T follicular helper cell (primary cell): ENCODE measurements at places on chromosomes 5 and 9.

- DNase-seq: no peak
Measured at GRCh38 chr5:91145333-91145620, 237.8 kb downstream of the ARRDC3 start.

GRCh38 chr9:71816916-71817451, 48.7 kb upstream of the CEMIP2 start:
- no peak for DNase-seq

DNA sequence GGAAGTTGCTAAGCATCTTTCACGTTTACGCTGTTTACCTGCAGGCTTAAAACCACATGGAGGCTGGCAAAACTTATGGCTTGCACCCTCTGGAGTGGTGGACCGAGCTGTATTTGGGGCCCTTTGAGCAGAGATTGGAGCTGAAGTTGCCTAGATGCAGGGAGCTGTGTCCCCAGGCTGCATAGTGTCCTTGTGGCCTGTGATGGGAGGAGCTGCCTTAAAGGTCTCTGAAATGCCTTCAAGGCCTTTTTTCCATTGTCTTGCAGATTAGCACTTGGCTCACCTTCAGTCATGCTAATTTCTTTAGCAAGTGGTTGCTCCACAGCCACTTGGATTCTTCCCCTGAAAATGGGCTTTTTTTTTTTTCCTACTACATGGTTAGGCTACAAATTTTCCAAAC, 81.5 kb upstream of the CHD1 start:
- DNase-seq: no peak

- no peak for DNase-seq
Measured at GRCh38 chr5:115758356-115758755, 58.1 kb downstream of the CDO1 start.

GRCh38 chr5:38533286-38534155, 22.9 kb downstream of the LIFR start:
- DNase-seq: no peak

- no peak for DNase-seq
Measured at GRCh38 chr5:6557807-6558575, 74.9 kb downstream of the NSUN2 start.

GRCh38 chr5:79573983-79574890, 38.0 kb upstream of the TENT2 start:
- DNase-seq: no peak

GRCh38 chr9:94603259-94604160, 9.9 kb upstream of the FBP2 start:
- peak; percentile 51 for DNase-seq

DNA sequence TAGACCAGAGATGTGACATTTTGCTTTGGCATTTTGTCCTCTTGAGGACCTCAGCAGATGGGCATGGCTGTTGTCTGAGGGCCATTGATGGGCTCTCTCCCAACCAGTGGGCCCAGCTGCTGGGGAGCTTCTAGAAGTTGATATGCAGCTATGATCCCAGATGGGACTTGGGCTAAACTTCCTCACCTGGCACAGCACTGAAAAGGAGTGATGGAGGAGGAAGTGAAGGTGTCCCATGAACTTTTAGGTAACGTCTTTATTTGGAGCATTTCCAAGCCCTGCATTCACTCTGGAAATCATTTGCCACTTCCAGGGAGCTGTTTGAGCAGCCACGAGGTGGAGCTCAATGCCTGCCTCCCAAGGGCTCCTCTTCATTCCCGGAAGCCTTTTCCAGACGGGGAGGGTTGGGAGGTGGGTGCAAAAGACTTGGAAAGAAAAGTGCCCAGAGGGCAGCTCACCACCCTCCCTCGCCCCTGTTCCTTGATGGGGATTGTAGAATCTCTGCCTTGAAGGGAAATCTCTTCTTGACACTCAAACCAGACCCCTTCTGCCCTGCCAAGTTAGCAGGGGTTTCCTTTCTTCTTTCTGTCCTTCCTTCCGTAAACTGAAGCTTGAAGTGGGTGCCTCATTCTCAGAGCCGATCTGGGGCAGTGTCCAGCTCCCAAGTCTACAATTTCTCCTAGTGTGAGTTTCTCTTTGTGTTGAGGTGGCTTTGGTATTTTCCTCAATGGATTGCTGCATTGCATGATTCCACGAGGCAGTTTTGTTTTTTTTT, 18.1 kb upstream of the NEUROG1 start:
- no peak for DNase-seq

DNA sequence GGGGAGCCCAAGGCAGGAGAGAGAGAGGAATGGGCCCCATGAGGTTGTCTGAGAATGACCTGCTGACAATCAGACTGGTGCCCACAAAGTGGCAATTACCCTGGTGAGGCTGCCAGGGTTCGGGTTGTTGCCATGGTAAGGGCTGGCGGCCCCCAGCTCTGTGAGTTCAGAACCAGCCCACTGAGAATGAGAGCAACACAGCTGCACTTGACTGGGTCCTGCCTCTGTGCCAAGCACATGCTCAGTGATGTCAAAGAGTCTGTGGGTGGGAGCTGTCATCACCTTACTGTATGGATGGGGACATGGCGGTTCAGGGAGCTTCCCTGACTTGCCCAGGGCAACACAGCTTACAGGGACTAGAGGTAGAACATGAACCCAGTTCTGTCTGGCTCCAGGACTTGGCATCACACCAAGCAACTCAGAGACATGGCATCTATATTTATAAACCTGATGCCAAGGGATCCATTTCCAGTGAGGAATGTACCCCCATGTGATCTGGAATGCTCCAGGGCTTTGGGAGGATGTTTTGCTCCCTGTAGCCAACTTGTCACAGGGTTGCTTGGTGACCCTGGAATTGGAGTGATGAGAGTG, 38.2 kb upstream of the TEX48 start:
- DNase-seq: no peak

- peak; percentile 25 for DNase-seq
Measured at GRCh38 chr5:1827886-1828397, 26.7 kb downstream of the NDUFS6 start.

DNA sequence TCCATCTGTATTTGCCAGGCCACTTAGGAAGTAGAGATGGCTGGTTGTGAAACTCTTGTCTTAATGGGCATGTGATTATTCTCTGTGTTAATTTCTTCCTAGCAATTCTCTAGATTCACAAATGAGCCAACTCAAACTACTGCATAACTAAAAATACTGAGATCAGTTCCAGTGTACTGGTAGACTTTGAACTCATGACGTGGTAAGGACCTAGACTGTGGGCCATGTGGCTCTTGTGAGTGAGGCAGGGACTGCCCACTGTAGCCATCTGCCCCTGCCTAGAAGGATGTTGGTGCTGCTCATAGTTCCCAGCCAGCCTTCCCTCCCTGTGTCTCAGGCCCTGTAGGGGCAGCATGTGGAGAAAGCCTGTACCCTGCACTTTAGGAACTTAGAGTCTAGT, 47.4 kb downstream of the CYSTM1 start:
- no peak for DNase-seq

GRCh38 chr9:114082017-114082762, 4.1 kb upstream of the AMBP start:
- peak; percentile 60 for DNase-seq

GRCh38 chr9:26975728-26976707, 19.8 kb downstream of the IFT74 start:
- no peak for DNase-seq

DNA sequence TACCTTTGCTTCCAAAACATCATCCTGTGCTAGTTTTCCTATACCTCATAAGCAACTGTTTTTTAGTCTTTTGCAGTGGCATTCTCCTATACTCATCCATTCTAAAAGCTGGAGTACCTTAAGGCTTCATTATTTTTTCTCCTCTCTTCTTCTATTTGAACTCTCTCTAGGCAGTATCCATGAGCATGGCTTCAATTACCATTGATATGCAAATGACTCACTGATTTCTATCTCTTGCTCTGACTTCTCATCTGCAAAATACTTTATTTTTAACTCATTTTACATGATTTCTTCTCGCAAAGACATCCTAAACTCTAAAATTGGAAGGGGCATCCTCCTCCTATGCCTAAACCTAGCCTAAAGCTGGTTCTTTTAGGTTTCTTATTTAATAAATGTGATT, 365.1 kb upstream of the NUDT12 start:
- no peak for DNase-seq

- no peak for DNase-seq
Measured at GRCh38 chr5:134626369-134627014, 6.1 kb downstream of the SAR1B start.

GRCh38 chr5:80796846-80797245, 142.1 kb upstream of the DHFR start:
- DNase-seq: no peak

DNA sequence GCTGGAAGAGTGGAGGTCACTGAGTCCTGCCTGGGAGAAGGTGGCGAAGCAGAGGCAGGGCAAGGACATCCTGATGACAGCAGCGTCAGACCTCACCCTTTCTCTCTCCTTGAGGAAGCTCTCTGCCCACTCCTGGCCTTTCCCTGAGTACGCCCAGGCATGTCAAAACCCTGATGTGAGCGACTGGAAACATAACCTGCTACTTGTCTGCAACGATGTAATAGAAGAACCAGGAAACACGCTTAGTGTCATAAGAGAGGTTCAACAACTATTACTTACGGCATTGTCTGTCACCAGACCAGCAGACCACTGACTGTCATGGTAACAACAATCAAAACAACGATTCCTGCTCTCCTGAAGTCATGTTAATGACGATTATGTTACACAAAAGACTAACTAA, 152.4 kb downstream of the ACTL7B start:
- no peak for DNase-seq

- no peak for DNase-seq
Measured at GRCh38 chr9:68493958-68494577, 46.6 kb downstream of the TMEM252 start.

- no peak for DNase-seq
Measured at GRCh38 chr5:179864686-179865085, 6.1 kb upstream of the MRNIP start.

GRCh38 chr9:137089232-137089947, 2.6 kb downstream of the MAN1B1 start:
- no peak for DNase-seq

- no peak for DNase-seq
Measured at GRCh38 chr5:28678899-28679298, 1640.5 kb upstream of the CDH9 start.

- no peak for DNase-seq
Measured at GRCh38 chr9:16744394-16744793, 126.1 kb downstream of the BNC2 start.

DNA sequence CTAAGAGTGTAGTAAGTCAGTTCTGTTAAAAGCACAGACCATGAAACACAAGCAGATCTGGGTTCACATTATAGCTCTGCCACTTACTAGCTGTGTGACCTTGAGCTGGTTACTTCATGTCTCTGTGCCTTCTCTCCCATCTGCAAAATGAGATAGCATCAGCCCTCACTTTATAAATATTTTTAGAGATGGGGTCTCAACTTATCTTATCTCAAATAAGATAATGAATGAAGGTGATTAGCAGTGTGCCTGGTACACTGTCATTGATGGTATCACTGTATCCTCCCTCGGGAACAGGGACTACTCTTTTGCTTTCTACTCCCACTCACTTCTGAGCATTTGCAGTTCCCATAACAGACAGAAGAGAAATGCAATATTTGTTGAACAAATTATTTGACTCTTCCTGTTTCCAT, 52.4 kb downstream of the GALNT10 start:
- DNase-seq: no peak

GRCh38 chr5:125600559-125600958, 822.6 kb upstream of the GRAMD2B start:
- DNase-seq: no peak

- no peak for DNase-seq
Measured at GRCh38 chr5:15785531-15785981, 285.6 kb downstream of the FBXL7 start.

DNA sequence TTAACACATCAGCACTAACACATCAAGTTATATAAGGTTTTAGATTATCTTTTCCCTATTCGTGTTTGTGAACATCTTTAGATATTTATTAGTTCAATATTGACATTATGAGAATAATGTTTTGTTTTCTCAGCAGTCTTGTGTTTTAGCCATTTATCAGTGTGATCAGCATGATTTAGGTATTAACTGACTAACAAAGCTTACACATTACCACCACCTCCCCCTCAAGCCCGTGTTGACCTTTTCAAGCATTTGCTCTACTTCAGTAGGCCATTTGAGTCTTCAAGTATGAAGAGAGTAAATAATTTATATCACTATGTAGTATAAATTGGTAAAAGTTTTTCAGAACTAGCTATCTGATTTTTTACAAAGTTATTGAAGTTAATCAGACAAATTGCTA, 6.9 kb downstream of the PBX3 start:
- DNase-seq: no peak

DNA sequence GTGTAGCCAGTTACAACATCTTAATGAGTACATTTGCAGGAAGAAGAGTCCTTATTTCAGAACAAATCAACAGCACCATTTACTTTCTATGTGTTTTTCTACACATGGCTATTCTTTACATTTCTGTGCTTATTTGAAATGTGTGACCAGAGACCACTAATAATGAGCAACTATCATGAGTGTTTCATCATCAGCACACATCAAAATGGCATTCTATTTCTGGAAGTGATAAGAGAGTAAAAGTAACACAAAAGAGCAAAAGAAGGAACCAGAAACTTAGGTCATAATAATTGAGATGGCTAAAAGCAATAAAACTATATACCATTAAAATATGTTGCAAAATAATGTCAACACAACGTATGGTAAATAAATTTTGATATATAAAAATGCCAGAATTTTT, 159.7 kb downstream of the PBX3 start:
- DNase-seq: no peak

GRCh38 chr5:103690676-103691075, 128.1 kb upstream of the NUDT12 start:
- DNase-seq: no peak

GRCh38 chr5:74136276-74136825, 504.2 kb downstream of the ENC1 start:
- no peak for DNase-seq

DNA sequence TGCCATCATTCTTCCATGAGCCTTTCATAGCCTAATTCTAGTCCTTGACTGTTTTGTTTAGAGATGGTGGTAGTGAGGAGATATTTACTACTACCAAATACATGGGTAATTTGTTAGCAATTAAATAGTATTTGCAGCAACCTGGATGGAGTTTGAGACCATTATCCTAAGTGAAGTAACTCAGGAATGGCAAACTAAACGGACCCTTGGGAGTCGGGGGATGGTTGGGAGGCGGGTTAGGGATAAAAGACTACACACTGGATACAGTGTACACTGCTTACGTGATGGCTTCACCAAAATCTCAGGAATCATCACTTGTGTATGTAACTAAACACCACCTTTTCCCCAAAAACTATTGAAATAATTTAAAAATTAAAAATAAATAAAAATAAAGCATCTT, 809.2 kb upstream of the ZNF608 start:
- DNase-seq: no peak

DNA sequence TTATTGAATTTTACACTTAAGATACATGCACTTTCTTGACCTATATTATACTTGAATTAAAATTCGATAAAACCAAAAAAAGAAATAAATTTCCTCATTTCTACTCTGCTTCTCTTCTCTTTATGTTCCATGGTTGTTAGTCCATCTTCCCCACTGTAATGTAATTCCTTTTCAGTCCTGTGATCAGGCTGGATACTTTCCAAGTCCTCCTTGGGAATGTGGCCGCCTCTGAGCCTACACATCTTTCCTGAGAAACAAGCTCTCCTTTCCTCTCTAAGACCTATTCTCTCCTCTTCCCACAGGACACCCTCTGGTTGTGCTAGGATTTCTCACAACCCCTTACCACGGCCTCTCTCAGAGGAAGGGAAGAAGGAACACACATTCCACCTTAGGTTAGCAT, 285.1 kb downstream of the DNAH5 start:
- no peak for DNase-seq
